Gastroesophageal sphincter (tissue), 4 donors: ENCODE measurements at places on chromosomes 3 and 15.
A peak's percentile ranks its signal among the peaks of the same experiment; 100 is the strongest.

GRCh38 chr15:38130740-38131498 is 121.7 kb upstream of the SPRED1 start:
- peak; percentile 81 for ATAC-seq

- ATAC-seq, result no peak
Observed at GRCh38 chr3:156603379-156604017, 48.6 kb upstream of the SSR3 start.

DNA sequence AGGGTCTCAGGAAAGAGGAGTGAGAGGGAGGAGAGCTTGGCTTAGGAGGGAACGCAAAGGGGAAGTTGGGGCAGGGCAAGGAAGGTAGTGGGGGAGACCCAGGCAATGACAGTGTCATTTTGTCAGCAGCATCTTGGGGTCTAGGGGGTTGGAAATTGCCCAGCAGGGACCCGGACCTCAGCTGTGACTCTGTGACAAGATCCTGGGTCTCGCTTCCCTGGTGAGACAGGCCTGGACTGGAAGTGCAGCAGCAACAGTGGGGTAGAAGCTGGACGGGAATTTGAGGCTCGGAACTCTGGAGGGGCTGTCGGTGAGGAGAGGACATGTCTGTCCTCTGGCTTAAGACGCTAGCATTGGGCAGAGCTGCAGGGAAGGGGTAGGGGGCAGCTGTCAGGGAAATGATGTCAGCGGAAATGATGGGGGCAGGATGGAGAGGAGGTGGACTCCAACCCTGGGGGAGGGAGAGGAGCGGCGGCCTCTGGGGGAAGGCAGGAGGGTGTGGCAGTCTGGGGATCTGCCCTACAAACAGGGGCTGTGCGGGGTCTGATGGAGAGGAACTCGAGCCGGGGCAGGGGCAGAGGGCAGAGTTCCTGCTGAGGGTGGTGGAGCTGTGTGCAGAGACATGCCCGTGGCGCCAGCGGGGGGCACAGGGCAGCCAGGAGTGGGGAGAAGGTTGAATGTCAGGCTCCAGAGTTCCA is 12.3 kb downstream of the ANPEP start:
- no peak for ATAC-seq

DNA sequence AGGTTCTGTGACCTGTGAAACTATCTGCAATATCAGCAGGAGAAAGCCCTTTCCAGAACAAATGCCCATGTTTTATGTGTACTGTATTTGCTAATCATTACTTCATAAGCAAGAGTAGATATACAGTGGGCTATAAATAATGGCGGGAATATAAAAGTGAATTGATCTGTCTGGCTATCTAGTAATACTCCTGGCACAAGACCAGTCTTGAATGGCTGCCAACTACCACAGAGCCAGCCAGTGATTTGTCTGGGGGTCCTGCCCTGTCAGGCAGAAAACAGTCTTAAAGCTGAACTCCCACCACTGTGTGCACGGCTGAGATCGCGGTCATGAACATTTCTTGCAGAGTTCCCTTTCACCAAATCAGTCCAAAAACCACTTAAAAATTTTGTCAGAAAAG is 176.3 kb downstream of the MEIS2 start:
- no peak for ATAC-seq

- no peak for ATAC-seq
Observed at GRCh38 chr3:108472001-108472591, 38.3 kb downstream of the MYH15 start.

DNA sequence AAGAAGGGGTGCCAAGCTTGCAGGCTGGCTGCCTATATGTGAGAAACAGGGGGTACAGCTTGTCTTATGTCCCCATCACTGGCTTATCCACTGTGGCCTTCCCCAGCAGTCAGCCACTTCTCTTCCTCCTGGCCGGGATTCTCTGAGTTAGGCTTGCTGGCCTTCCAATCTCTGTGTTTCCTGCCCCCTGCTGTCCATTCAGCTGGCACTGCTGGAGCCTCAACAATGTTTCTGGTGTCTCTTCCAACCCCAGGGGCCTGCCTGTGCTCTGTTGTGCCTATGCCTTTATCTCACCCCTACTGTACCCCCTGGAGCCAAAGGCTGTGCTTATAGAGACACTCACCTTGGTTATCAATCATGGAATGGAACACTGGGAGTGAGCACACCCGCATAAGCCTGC is 36.5 kb downstream of the ANAPC13 start:
- no peak for ATAC-seq

GRCh38 chr15:60797444-60798040 is 318.6 kb upstream of the ICE2 start:
- no peak for ATAC-seq
